ENCODE measurements at places on chromosomes 5 and 9.

GRCh38 chr9:38437193-38437823, 13.1 kb upstream of the IGFBPL1 start:
- no peak for DNase-seq

GRCh38 chr5:134510970-134511795, 14.3 kb upstream of the JADE2 start:
- no peak for DNase-seq

- DNase-seq, result no peak
These were observed 67.1 kb downstream of the BAAT start for GRCh38 chr9:101317735-101318134.

GRCh38 chr5:32814620-32815019, 103.5 kb downstream of the NPR3 start:
- DNase-seq, result no peak

- DNase-seq, result no peak
These were observed 7.0 kb upstream of the SIL1 start for GRCh38 chr5:139205124-139205523.

DNA sequence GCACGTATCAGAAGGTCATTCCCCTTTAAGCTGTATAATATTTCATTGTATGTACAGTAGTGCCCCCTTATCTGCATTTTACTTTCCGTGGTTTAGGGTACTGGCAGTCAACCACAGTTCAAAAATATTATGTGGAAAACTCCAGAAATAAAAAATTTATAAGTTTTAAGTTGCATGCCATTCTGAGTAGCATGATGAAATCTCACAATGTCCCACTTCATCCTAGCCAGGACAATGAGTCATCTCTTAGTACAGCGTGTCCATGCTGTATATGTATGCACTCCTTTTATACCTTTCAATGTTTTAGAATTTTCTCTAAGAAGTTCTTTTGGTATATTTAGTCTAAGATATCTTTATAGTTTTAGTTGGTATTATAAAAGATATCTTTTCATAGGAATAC, 115.0 kb upstream of the HAND1 start:
- no peak for DNase-seq

- DNase-seq, result no peak
These were observed 408.9 kb upstream of the SMARCA2 start for GRCh38 chr9:1606253-1606652.

- DNase-seq, result no peak
These were observed 330.0 kb downstream of the PRR16 start for GRCh38 chr5:120794121-120794520.

All from left hindlimb (tissue), 1 donor.